ENCODE measurements at places on chromosomes 11 and 22.

GRCh38 chr22:35407362-35407761, 7.4 kb downstream of the MCM5 start:
- DNase-seq, result no peak

- no peak for DNase-seq
Observed at GRCh38 chr11:69828971-69829344, 9.7 kb upstream of the FGF3 start.

DNA sequence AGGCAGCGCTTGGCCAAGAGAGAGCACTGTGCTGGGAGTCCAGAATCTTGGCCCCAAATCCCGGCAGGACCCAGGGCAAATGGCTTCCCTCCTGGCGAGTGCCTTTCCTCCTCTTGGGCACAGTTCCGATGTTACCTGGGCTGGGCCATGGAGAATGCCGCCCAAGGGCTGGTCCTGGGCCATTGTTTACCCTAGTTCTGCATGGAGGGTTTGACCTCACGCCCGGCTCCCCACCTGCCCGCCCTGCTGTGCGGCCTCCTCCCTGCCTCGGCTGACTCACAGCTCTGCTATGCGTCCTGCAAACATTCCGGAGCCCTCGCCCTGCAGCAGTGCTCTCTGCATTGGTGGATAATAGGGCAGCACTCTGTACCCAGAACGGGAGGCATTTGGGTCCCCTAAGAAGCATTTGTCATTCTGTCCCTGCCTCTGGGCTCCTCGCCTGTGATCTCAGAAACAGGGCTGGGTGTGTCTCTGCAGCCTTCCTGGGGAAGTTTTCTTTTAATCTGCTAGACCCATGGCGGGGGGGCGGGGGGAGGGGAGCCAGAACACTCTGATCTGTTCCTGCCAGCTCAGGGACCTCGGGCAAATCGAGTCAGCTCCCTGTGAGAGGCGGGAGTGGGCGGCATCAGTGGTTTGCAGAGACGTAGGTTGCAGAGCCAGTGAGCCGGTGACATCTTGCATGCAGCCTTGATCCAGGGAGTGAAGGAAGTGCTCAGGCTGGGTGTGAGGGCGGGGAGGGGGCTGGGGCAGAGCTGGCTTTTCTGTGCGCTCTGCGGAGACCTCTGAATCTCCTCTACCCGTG, 32.9 kb upstream of the SMIM38 start:
- DNase-seq, result peak; percentile 10

- DNase-seq, result no peak
Observed at GRCh38 chr11:118714816-118715215, 35.4 kb upstream of the TREH start.

- DNase-seq, result no peak
Observed at GRCh38 chr22:40347300-40347699, 1.0 kb downstream of the ADSL start.

DNA sequence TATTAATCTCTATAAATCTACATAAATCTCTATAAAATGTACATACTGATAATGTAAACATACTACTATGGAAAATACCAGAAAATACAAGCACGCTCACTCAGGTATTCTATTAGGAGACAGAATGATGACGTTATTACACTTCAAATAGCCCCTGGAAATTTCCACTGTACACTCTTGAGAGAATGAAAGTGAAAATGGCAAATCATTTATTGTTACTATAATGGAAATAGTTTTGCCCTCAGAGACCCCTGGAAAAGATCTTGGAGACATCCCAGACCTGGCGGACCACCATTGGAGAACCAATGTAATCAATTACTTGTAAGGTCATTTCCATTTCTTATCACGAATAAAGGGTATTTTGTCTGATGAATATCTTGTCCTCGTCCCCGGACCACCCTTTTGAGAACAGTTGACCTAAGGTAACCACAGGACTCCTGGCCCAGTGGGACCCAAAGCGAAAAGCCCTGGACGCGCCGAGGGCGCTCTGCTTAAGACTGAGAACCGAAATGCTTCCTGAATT, 509 bp upstream of the PRRG4 start:
- no peak for DNase-seq

DNA sequence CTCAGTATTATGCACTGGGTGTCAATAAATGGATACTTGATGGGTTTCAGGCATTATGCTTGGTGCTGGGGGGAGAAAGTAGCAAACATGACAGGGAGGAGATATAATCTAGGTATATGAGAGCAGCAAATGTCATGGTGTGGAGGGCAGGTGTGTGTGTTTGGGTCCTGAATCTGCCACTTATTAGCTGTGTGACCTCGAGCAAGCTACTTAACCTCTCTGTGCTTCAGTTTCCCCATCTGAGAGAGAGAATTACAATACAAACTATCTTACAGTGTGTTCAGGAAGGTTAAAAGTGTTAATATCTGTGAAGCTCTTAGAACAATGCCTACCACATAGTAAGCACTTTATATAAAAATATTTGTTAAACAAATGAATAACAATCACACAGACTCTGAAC, 2.8 kb downstream of the SLC22A8 start:
- no peak for DNase-seq

DNA sequence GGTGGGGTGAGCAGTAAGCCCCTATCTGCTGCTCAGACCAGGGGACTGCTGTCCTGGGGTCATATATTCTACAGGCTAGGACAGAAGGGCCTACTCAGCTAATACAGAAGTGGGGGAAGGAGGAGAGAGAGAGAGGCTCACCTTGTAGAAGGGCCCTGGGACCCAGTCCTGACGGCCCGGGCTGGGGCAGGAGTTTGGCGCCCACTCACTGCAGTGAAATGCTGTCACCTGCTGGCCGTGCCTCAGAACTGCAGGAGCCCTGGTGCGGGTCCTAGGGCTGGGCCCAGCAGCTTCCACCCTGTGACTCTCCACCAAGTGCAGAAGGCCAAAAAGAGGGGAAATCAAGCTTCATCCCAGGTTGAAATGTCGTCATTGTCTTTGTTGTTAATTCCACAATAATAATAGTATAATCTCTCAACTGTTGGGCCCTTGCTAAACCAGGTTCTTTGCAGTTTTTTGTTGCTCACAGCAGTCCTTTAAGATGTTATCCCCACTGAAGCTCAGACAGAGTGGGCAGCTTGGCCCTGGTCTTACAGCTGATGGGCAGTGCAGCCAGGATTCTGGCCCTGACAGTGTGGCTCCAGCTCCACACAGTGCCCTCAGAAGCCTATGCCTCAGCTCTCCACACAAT, 29.6 kb downstream of the TRIM29 start:
- DNase-seq, result peak; percentile 1

- no peak for DNase-seq
Observed at GRCh38 chr22:41702763-41703162, 3.5 kb downstream of the MEI1 start.
